ENCODE measurements at places on chromosomes 7 and 10.

DNA sequence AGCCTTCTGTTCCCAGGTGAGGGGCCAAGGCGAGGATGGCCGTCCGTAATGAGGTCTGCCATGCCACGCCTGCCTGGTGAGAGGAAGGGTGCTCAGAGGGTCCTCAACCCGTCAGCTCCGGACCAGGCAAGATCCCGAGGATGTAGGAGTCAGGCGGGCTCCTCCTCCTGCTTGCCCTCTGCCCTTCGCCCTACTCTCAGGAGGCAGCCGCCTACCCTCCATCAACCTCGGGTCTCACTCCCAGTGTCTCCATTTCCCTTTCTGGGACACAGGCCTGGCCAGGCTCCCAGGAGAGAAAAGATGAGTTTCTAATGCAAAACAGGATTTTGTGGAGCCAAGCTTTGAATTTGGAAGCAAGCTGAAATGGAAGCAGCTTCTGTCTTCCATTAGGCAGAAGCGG is 184.0 kb downstream of the PTPN20 start:
- H3K36me3 ChIP-seq: no peaks in the 10 kb centered on the region
- H3K4me3 ChIP-seq: no peak overlapping the region
- DNase-seq: no peak
- peaks cover 15% of the 10 kb centered on the region for H3K27me3 ChIP-seq
- H3K4me1 ChIP-seq: no peaks in the 10 kb centered on the region

DNA sequence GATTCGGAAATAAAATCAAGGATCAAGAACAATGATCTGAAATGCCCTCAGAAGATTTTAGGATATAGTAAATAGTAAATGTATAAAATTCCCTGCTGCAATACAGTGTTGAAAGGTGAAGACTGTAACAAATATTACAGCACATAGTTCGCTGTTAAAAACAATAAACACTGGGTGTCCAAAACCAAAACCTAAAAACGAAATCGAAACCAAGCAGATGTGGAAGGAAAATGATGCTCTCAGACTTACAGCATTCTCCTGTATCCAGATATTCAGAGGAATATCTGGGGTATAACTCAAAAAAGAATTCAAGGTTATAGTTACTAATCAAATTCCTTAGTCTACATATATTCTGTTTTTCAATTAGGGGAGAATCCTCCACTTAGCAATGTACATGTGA is 708.1 kb upstream of the PCDH15 start:
- H3K4me1 ChIP-seq: no peaks in the 10 kb centered on the region
- H3K4me3 ChIP-seq: no peak overlapping the region
- DNase-seq: no peak
- no peaks in the 10 kb centered on the region for H3K27me3 ChIP-seq

DNA sequence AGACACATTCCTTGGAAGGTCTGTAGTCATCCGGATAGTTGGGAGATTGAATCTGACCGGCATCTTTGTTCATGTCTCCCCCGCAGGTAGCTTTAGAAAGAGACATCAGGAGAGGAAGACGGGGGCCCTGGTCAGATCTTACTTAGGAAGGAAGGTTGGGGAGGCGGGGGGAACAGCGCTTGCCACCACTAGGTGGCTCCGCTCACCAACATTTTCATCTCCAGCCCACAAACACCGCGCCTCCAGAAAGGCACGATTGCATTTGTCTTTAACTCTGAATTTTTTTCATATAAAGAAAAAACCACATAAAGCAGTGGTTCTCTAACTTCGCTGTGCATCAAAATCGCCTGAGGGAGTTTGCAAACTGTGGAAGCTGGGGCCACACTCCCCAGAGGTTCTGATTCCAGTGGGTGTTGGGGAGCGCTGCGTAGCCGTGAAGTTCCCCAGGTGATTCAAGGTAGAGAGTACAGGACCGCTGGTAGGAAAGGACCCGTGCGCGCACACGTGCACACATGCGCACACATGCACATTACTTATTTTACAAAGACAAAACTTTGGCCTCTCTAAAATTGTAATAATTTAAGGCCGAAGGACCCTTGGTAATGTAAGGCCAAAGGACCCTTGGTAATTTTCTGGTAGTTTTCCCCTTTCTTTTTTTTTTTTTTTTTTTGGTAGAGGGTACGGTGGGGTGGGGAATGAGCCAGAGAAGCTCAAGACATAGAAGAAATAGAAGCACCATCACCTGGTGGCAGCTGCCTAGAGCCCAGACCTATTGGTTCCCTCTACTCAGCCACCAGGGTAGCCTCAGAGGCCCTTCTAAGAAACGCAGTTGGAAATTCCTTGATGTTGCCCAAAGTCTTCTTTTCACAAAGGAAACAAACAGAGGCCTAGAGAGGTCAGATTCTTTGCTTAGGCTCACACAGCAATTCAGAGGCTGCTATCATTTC is 37.4 kb upstream of the OPALIN start:
- H3K27me3 ChIP-seq: peaks cover 27% of the 10 kb centered on the region
- peaks cover 6% of the 10 kb centered on the region for H3K4me1 ChIP-seq
- peak overlapping the region; percentile 9 for H3K4me3 ChIP-seq
- H3K27ac ChIP-seq: no peak overlapping the region
- DNase-seq: peak; percentile 44
- H3K36me3 ChIP-seq: no peaks in the 10 kb centered on the region

- no peak for DNase-seq
- no peak overlapping the region for H3K4me3 ChIP-seq
- no peak overlapping the region for H3K27ac ChIP-seq
- H3K36me3 ChIP-seq: peaks cover 18% of the 10 kb centered on the region
- peaks cover 22% of the 10 kb centered on the region for H3K4me1 ChIP-seq
These were observed 15.4 kb downstream of the SEC24C start for GRCh38 chr10:73759512-73760115.

DNA sequence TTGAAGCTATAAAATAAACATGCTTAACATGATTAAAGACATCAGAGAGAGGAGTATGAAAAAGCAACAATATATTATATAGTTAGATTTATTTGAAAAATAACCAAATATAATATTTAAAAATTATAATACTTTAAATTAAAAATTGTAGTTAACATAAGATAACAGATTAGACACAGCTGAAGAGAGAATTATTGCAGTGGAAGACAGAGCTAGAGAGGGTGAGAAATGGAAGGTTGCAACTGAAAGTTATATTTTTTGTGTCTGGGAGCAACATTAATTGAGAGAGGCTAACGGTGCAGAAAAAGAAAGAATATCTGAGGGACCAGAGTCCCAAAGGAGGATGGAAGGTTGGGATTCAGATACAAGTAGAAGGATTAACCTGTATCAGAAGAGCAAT is 548.9 kb upstream of the FZD8 start:
- H3K4me1 ChIP-seq: no peaks in the 10 kb centered on the region
- no peak overlapping the region for H3K27ac ChIP-seq
- peaks cover 8% of the 10 kb centered on the region for H3K36me3 ChIP-seq
- H3K4me3 ChIP-seq: no peak overlapping the region
- no peak for DNase-seq

- H3K4me1 ChIP-seq: peaks cover 11% of the 10 kb centered on the region
- no peak for DNase-seq
- no peak overlapping the region for H3K4me3 ChIP-seq
- H3K27me3 ChIP-seq: peaks cover 20% of the 10 kb centered on the region
These were observed 39.4 kb downstream of the AOC1 start for GRCh38 chr7:150891740-150892139.

DNA sequence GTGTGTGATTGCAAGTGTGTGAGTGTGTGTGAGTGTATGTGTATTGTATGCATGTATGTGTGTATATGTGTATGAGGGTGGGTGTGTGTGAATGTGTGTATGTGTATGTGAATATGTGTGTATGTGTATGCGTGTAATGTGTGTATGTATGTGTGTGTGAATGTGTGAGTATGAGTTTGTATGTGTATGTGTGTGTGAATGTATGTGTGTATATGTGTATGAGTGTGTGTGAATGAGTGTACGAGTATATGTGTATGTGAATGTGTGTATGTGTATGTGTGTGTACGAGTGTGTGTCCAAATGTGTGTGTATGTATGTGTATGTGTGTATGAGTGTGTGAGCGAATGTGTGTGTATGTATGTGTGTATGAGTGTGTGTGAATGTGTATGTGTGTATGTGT is 8.2 kb upstream of the GALNTL5 start:
- no peaks in the 10 kb centered on the region for H3K4me1 ChIP-seq
- no peak for DNase-seq
- peaks cover 11% of the 10 kb centered on the region for H3K27me3 ChIP-seq
- H3K27ac ChIP-seq: no peak overlapping the region
- no peak overlapping the region for H3K4me3 ChIP-seq
- no peaks in the 10 kb centered on the region for H3K36me3 ChIP-seq
